ENCODE measurements at places on chromosomes 3 and 15. TPM values are rescaled to one million over a fixed set of nuclear protein-coding genes. Genes with fewer than 3 reads are reported as not detected.
A peak's percentile ranks its signal among the peaks of the same experiment; 100 is the strongest.

DNA sequence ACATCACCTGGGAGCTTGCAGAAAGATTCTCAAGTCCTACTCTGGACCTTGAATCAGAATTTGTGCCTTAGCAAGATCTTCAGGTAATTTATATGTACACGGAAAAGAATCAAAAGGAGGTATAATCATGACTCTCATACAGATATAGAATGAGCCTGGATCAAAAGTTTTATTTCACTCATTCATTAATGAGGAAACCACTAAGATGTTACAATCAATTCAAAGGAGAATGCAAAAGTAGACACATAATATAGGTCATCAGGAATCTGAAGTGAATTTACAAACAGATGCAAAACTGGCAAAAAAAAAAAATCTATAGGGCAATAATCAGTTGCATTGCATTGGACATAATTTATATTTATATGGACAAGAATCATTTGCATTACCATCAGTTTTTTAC lies 195.4 kb upstream of the TLE3 start:
- H3K27me3 ChIP-seq = peaks cover 32% of the 10 kb centered on the region
- peaks cover 5% of the 10 kb centered on the region for H3K36me3 ChIP-seq
- peaks cover 11% of the 10 kb centered on the region for H3K4me1 ChIP-seq
- H3K4me3 ChIP-seq = no peak overlapping the region
- DNase-seq = no peak

DNA sequence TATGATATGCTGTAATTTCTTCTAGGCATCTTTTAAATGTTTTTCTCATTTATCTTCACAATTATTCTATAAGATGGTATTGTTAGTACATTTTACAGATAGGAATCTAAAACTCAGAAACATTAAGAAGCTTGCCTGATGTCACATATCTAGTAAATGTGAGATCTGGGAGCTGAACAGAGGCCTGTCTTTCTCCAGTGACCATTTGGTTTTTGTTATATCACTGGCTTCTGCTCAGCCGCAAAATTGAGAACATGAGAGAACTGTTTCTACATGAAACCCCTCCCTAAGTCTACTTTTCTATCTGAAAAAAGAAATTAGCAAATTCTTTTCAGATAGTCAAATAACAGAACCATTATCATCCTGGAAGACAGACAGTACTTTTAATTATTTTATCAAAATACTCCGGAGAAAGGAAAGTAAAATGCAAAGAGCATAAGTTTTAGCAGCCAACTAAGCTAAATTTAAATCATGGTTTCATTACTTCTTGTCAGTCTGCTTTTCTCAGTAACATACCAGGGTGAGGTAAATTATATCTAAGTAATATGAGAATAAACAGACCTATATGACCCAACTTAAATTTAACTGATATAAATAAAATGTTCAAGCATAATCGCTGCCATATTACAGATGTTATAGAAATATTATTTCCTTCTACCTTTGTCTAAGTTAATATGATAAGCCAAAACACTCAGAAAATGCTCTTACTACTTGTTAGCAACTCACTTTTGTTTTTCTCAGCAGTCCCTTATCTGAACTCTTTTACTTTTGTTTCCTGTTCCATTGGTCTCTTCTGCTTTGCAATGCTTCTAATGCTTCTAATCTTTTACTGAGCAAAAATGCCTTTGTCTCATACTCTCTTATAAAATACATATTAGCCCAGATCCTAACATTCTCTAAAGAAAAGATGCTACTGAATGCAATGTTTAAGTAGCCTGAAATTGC lies 68.0 kb upstream of the MBNL1 start:
- peaks cover 52% of the 10 kb centered on the region for H3K4me1 ChIP-seq
- DNase-seq = no peak
- H3K36me3 ChIP-seq = no peaks in the 10 kb centered on the region
- H3K27me3 ChIP-seq = no peaks in the 10 kb centered on the region
- H3K4me3 ChIP-seq = no peak overlapping the region
- H3K27ac ChIP-seq = no peak overlapping the region

DNA sequence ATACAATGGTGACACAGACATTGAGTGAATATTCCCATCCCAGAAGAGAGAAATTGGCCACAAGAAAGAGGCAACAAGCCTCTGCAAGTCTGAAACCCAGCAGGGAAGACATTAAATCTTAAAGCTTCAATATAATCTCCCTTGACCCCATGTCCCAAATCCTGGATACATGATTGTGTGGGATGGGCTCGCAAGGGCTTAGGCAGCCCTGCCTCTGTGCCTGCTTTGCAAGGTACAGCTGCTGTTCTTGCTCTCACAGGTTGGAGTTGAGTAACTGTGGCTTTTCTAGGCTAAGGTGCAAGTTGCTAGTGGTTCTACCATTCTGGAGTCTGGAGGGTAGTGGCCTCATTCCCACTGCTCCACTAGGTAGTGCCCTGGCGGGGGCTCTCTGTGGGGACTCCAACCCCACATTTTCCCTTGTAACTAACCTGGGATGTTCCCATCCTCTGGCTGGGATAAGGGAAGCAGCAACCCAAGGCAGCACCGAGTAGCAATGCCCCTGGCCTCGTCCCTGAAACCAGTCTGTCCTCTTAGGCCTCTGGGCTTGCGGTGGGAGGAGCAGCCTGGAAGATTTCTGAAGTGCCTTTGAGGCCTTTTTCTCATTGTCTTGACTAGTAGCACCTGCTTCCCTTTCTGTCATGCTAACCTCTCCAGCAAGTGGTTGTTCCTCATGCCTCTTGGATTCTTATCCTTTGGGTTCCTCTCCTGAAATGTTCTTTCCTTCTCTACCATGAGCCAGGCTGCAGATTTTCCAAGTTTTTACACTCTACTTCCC lies 90.0 kb downstream of the FAM174B start:
- no peak overlapping the region for H3K4me3 ChIP-seq
- H3K27ac ChIP-seq = no peak overlapping the region
- peaks cover 10% of the 10 kb centered on the region for H3K27me3 ChIP-seq

PLSCR2 gene
- not detected for total RNA-seq

DNA sequence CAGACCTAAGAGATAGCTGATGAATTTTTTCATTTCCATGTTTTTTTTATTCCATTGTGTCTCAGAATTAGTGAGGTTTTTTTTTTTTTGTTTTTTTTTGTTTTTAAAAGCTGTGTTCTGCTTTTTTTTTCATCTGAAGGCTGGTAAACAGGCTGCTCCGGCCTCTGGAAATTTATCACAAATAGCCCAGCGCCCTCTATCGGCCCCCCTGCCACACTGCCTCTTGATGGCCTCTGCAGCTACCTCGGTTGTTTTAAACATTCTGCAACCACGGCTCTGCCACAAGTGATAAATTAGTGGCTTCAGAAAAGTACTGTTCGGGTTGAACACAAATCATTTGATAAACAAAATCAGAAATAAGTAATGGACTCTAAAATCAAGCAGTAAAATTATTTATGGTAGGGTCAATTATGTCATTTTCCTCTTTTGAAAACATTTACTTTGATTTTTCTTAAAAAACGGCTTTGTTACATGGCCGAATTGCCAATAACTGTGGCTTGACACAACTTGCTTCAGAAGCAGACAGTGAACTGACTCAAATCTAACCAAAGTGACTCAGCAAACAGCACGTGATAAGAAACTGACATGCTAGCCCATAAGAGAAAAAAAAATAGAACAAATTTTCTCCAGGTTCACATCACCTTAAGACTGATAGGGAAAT lies 87.8 kb downstream of the RSL24D1 start:
- no peak overlapping the region for H3K4me3 ChIP-seq
- H3K36me3 ChIP-seq = no peaks in the 10 kb centered on the region
- peaks cover 8% of the 10 kb centered on the region for H3K27me3 ChIP-seq
- no peak for DNase-seq

GRCh38 chr3:35322070-35322469 lies 317.3 kb upstream of the ARPP21 start:
- H3K27me3 ChIP-seq = no peaks in the 10 kb centered on the region
- peaks cover 10% of the 10 kb centered on the region for H3K4me1 ChIP-seq
- no peak overlapping the region for H3K27ac ChIP-seq

DNA sequence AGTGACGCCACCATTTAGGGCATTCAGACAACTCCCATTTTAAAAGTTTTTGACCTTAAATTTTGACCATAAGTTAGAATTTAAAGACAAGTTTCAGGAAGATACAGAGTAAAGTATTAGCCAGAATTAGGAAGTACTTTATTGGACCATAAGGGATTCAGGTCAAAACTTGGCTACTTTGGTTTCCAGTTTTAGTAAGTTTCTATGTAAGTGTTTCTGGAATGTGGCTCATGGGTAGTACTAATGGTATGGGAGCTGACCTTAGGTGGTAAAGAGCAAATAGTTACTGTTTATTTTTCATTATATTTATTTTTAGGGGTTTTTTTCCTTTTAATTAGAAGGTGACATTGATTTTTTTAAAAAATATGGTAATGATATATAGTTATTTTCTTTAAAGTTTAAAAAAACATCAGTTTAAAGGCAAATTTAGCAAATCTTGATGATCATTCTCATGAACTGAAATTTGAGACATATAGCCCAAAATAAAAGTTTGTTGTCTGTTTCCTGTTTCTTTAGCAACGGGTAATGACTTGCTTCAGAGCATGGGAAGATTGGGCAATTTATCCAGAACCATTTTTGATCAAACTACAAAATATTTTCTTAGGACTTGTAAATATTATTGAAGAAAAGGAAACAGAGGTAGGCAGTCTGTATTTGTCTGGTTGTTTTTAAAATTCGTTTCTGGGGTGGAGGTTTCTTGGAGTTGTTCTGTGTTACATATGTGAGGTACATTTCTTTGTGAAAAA lies 34.3 kb downstream of the U2SURP start:
- peaks cover 21% of the 10 kb centered on the region for H3K4me1 ChIP-seq
- peak overlapping the region; percentile 74 for H3K27ac ChIP-seq
- H3K27me3 ChIP-seq = no peaks in the 10 kb centered on the region

TRPM1 gene
- not detected for total RNA-seq

VGLL4 gene
- total RNA-seq = 141 TPM

DNA sequence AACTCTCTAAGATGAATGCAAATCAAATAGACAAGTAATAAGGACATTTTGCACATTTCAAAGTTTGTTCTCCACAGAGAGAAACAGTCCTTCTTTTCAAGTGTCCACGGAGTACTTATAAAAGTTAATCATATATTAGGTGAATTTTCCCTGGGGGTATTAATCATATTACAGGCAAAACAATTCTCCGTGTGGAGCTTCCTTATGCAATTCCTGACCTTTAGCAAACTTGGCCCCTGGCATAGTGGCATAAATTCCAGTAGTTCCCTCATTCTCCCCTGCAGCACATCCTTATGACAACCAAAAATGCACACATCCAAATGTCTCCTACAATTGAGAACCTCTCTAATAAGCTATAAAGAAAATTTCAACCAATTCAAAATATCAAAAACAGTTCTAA lies 34.4 kb downstream of the FSIP1 start:
- H3K36me3 ChIP-seq = peaks cover 2% of the 10 kb centered on the region
- peaks cover 38% of the 10 kb centered on the region for H3K4me1 ChIP-seq
- H3K4me3 ChIP-seq = no peak overlapping the region

GRCh38 chr3:58074116-58074715 lies 66.0 kb downstream of the FLNB start:
- H3K27me3 ChIP-seq = no peaks in the 10 kb centered on the region
- DNase-seq = no peak
- H3K36me3 ChIP-seq = peaks cover 10% of the 10 kb centered on the region

GRCh38 chr15:86555939-86556338 lies 476.3 kb downstream of the AGBL1 start:
- no peaks in the 10 kb centered on the region for H3K36me3 ChIP-seq
- DNase-seq = no peak
- no peak overlapping the region for H3K4me3 ChIP-seq
- H3K27ac ChIP-seq = no peak overlapping the region
- H3K27me3 ChIP-seq = no peaks in the 10 kb centered on the region

GRCh38 chr15:36643551-36643950 lies 64.1 kb downstream of the CDIN1 start:
- H3K27ac ChIP-seq = no peak overlapping the region
- H3K27me3 ChIP-seq = no peaks in the 10 kb centered on the region
- no peak for DNase-seq
- H3K36me3 ChIP-seq = no peaks in the 10 kb centered on the region
- H3K4me1 ChIP-seq = peaks cover 10% of the 10 kb centered on the region
- H3K4me3 ChIP-seq = no peak overlapping the region

GRM2 gene
- total RNA-seq = 0.10 TPM

MESD gene
- 23.8 TPM for total RNA-seq

DNA sequence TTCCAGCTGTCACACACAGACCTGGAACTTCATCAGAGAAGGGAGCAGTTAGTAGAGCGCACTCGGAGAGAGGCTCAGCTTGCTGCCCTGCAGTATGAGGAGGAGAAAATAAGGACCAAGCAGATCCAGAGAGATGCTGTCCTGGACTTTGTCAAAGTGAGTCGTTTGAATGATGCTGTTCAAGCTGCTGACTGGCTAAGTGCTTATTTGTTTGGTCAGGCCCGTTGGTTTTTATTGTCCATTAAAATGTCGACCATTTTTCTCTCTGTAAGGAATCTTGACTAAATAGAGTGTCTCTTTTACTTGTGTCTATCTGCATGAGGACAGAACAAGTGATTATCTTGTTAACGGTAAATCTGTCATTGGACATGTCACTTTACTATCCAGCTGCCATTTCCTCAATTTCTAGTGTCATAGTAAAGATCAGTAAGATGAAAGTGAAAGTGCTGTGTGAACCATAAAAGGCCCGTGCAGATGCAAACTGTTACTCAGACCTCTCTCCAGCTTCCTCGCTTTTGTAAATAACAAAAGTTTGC lies 56.9 kb downstream of the LRCH3 start:
- H3K4me3 ChIP-seq = no peak overlapping the region
- DNase-seq = no peak
- peaks cover 45% of the 10 kb centered on the region for H3K36me3 ChIP-seq
- no peaks in the 10 kb centered on the region for H3K27me3 ChIP-seq
- H3K4me1 ChIP-seq = no peaks in the 10 kb centered on the region

LNP1 gene
- total RNA-seq = 2.2 TPM

DNA sequence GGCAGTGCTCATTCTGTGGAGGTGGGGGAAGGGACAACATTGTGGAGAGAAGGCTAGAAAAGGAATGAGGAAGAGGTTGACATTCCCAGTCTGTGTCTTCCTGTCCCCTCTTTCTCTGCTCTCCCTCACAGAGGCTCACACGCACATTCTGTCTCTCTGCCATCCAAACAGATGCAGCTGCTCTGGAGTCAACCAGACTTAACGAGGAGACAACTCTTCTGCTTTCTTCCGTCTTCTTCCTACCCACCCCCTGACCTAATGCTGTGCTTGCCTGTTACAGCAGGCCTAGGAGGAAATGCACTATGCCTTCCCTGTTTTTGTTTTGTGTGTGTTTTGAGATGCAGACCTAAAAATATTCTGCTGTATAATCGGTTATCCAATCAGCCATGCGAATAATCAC lies 121.9 kb downstream of the CACNA1D start:
- DNase-seq = no peak
- no peaks in the 10 kb centered on the region for H3K36me3 ChIP-seq
- no peak overlapping the region for H3K27ac ChIP-seq
- H3K4me3 ChIP-seq = no peak overlapping the region
- peaks cover 30% of the 10 kb centered on the region for H3K27me3 ChIP-seq
- H3K4me1 ChIP-seq = no peaks in the 10 kb centered on the region

DNA sequence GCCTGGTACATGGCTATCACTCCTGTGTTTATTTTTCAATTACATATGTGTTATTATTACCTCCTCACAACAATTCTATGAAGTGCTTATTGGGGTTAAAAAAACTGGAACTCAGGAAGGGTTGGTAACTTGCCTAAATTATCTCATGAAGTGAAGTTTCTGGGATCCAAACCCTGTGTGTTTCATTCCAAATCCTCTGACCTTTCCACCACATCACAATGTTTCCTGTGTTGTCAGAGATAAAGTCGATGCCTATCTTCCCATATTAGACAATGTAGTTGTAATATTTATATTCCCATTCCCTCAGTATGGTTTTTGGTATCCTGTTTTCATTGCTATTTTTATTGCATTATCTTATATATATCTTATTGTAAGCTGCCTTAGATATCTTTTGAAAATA lies 269.1 kb upstream of the CFAP20DC start:
- no peaks in the 10 kb centered on the region for H3K27me3 ChIP-seq
- H3K27ac ChIP-seq = no peak overlapping the region
- peaks cover 2% of the 10 kb centered on the region for H3K36me3 ChIP-seq

GPR15 gene
- not detected for total RNA-seq
